ENCODE measurements at places on chromosomes 16 and 17.
A peak's percentile ranks its signal among the peaks of the same experiment; 100 is the strongest.

DNA sequence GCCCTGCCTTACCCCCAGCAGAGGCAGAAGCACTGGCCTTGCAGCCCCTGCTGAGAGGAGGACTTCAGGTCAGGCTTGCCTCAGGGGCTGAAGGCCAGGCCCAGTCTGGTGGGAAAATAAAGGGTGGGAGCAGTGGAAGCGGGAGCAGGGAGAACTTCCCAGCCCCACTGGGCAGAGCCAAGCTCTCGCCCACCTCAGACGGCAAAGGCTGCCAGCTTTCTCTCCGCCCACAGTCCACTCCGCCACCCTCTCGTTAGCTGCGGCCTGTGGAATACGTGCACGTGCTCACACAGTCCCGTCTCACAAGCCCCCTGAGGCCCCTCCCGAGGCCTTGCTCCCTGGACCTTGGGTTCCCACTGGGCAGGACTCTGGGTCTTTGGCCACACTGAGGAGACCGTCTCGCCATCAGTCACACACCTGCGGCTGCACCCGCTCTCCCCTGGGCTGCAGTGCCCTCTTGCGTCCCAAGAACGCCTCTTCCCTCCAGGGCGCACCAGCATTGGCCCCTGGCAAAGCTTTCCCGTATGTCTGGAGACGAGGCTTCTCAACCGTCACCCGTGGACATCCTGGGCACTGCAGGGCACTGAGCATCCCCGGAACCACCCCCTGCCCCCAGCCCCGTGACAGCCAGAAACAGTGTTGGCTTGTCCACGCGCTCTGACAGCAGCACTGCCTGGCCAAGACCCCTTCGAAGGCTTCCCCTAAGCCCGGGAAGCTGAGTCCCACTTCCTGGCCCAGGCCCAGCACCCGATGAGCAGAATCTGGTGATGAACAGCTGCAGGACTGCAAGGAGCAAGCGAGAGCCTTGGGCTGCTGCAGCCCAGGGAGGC, 8.3 kb downstream of the MRPL28 start:
- DNase-seq, result peak; percentile 85

DNA sequence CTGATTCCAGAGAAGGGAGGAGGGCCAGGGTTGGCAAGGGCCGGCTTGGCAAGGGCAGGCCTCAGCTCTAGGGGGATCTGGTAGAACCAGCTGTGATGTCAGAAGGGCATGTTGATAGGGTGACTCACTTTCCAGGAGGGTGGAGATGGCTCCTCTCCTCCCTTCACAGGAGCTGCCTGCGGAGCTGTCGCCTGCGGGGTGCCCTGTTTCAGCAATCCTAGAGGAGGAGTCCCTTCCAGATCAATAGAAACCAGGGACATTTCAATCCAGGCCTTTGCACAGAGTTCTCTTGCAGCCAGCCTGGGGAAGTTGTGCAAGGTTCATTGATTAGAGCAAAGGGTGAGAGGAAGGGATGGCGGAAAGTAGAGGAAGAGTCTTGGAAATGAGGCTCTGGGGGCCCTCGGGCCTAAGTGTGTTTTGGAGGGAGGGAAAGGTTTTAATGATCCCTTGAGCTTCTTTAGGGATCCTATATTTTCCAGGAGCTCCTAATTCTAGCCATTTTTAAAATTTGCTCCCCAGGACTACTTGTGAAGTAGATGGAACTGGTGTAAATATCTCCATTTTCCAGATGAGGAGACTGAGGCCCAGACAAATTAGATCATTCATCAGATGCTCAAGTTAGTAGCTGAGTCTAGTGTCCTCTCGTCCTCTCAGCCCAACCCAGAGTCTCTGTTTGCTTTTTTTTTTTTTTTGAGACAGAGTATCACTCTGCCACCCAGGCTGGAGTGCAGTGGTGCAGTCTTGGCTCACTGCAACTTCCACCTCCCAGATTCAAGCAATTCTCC, 24.8 kb upstream of the CSNK2A2 start:
- no peak for DNase-seq

DNA sequence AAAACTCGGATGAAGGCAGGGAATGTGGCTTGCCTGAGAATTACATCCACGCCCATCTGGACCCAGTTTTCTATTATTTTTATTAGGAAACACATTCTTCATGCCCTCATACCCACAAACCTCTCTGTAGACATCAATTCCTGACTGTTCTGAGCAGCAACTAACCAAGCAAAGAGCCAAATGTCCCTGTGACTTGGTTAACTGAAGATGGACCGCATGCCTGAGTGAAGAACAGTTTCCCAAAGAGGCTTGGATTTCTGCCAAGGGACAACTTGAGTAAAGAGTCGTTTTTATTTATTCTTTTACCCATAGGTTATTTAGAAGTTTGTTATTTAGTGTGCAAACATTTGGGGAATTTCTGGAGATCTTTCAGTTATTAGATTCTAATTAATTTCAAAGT, 259.8 kb downstream of the GRIN2A start:
- no peak for DNase-seq

DNA sequence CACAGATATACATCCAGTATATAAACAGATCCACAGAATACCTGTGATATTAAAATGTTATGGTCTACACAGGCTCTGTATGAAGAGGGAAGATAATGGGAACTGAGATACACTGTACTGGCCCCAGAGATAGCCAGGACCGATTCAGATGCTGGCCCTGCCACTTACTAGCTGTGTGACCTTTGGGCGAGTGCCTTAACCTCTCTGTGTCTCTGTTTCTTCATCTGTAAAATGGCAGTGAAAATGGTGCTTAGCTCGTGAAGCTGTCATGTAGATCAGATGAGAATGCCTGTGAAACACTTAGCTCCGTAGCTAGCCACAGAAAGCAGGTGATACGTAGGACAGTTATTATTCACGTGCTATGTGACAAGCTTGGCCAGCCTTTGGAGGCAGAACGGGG, 22.2 kb downstream of the NKD1 start:
- DNase-seq, result no peak

GRCh38 chr17:81427173-81428120, 32.2 kb downstream of the BAHCC1 start:
- peak; percentile 61 for DNase-seq

GRCh38 chr16:4537376-4538343, 913 bp downstream of the CDIP1 start:
- DNase-seq, result no peak

- no peak for DNase-seq
Measured at GRCh38 chr17:17725011-17725751, 43.9 kb downstream of the RAI1 start.

GRCh38 chr16:59148056-59148768, 414.1 kb upstream of the GOT2 start:
- no peak for DNase-seq

- DNase-seq, result no peak
Measured at GRCh38 chr17:34773036-34773435, 188.2 kb downstream of the CCT6B start.

DNA sequence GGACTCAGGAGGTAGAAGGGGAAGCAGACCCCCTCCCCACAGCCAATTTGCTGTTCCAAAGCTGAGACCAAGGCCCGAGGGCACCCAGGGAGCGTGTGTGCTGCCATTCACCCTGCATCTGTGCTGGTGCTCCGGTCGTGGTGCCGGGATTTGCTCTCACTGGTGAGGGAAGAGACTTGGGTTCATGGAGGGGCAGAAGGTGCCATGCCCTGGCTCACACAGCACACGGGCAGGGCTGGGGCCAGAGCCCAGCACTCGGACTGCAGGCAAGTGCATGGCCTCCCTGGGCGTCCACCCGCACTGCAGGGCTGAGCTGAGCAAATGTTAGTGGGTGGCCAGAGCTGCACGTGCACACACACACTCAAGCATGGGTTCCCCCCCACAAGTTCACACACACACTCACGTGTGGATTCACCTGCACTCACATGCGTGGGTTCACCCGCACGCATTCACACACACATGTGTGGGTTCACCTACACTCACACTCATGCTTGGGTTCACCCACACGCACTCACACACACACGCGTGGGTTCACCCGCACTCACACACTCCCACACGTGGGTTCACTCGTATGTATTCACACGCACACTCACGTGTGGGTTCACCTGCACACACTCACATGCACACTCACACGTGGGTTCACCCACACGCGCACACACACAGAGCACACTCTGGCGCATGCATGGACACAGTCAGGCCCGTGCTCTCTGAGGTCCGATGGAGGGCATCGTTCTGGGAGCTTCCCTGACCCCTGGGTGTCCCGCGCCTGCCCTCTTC, 57.0 kb upstream of the CBFA2T3 start:
- no peak for DNase-seq

DNA sequence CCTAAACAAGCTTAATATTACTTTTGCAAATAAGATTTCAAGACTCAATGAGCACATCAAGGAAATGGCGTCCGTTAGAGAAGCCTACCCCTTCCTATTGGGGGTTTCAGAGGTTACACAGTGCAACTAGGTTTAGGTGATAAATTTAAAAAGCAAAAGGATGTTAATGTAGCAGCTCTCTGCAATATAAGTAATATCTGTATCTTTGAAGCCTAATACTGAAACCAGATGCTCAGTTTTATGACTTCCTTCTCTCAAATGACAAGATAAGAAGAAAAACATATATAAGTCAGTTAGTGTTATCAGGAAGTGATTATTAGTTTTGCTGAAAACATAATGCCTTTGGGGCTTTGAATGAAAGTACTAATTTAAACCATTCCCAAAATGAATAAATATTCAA, 54.3 kb upstream of the MED13 start:
- no peak for DNase-seq

DNA sequence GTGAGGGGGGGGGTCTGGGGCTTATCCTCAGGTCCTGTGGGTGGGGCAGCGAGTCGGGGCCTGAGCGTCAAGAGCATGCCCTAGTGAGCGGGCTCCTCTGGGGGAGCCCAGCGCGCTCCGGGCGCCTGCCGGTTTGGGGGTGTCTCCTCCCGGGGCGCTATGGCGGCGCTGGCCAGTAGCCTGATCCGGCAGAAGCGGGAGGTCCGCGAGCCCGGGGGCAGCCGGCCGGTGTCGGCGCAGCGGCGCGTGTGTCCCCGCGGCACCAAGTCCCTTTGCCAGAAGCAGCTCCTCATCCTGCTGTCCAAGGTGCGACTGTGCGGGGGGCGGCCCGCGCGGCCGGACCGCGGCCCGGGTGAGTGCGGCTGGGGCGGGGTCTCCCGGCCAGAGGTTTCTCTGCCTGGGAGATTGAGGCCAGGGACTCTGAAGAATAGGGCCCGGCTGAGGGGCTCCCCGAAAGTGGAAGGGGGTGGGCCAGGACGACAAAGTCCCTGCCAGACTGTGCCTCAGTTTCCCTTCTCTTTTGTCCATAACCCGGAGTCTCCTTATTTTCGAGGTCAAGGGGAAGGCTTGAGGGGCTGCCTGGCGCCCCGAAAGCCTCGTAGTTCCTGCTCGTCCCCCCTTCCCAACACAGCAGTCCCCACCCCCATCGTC, at the start of gene FGF11:
Gene FGF11, plus strand, starts transcription at position 51 of the 651 bp plus-strand sequence. Its CDS starts 109 bp downstream, at position 160.
- no peak for DNase-seq

DNA sequence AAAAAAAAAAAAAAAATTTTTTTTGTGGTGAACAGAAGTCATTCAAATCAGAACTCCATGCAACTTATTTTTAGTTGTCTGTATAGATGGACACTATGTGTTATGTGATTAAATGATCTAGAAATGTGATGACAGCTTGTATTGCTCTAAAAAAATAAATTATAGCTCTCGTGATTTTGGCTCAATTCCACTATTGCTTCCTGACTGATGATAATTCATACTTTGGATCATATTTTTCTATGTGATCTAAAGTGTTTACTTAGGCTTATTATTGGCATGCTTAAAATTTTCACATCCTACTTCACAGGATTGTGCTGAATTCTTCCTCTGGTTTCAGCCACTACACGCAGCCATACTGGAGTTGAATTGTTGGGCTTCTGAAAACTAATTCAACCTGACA, 76.8 kb downstream of the RPGRIP1L start:
- no peak for DNase-seq

GRCh38 chr16:81478876-81479511, 34.4 kb downstream of the CMIP start:
- peak; percentile 68 for DNase-seq

DNA sequence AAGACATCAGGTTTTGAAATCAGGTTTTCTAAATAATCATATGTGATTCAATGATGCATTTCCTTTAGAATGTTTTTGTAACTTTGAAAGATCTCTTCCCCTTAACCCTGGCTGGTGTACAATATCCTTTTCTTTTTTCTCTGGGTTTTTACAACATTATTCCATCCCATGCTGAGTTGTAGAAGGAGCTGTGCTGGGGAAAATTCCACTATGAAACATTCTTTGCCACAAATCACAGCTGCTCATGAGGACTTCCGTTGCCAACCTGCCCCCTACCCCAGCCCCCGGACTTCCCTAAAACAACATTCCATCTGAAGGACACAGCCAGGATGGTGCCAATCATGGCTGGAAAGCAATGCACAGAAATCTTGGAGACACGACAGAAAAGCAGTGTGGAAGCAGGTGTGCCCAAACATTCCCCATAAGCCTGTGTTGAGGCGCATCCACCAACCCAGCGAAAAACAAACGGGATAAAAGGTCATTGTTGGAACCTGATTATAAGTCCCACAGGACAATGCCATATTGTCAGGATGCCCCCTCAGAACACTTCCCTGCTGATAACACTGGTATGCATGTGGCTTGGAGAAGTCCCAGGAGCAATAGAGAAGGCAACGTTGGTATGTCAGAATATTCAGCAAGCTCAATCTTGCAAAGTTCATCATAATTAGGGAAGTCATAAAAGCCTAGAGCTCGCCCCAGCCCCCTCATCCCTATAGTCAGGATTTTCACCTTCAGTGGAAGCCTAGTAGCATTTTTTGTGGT, 475.0 kb downstream of the HS3ST3B1 start:
- DNase-seq, result no peak

- DNase-seq, result no peak
Measured at GRCh38 chr17:68443972-68444464, 13.3 kb downstream of the WIPI1 start.

DNA sequence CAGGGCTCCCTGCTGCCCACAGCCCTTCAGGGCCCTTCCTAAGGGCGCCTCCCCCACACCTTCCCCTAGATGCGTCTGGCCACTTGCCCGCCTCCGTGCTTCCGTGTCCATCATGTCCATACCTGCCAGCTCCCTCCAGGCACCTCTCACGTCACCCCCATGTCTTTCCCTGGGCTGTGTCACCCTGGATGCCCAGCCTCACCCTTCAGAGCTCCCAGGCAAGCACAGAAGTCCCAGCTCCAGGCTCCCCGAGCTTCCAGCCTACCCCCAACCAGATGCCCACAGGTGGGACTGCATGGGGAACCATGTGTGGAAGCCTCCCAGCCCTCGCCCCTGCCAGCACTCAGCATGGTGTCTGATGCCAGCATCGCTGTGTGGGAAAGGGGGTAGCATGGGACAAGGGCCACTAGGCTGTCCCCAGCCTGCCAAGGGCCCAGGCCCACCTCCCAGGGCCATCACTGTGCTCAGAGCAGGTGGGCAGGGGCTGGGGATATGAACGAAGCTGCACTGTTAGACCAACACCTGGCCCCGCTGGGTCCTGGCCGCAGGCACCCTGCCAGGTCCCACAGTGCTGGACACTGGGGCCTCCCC, 1.9 kb upstream of the AXIN1 start:
- DNase-seq, result no peak

All from left colon (tissue), 2 donors.